ENCODE measurements at places on chromosomes 4 and X.
A peak's percentile ranks its signal among the peaks of the same experiment; 100 is the strongest.

- DNase-seq = peak; percentile 79
Measured at GRCh38 chr4:153083447-153083947, 120.7 kb upstream of the TRIM2 start.

DNA sequence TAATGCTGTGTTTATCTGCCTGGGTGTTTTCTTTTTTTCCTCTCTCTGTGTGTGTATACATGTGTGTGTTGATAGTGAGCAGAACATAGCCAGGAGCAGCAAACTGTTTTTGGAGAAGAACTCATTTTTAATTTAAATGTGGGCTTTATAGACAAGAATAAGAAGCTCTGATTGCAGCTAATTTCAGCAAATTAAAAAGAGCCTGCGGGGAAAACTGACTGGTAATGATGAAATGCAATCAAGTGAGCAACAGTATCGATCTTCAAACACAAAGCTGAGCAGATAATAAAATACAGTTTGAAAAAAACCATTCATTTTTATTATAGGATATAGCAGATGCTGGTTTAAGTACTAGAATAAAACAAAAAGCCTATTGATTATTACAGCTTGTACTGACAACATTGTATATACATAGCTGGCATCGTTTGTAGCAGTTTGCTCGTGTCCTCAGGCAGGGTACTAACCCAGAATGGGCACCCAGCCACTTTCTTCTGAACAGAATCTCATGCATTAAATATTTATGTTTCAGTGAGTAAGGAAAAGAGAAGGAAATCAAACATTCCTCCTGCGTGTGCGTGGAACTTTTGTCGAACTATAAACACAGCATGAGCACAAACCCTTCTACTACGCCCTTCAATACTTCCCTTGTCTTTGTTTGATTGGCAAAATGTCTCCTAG lies 73.5 kb upstream of the ZFP42 start:
- no peak for DNase-seq

GRCh38 chr4:183158062-183158461 lies 59.0 kb downstream of the WWC2 start:
- DNase-seq = no peak

GRCh38 chr4:65798498-65799127 lies 128.3 kb upstream of the EPHA5 start:
- DNase-seq = no peak

DNA sequence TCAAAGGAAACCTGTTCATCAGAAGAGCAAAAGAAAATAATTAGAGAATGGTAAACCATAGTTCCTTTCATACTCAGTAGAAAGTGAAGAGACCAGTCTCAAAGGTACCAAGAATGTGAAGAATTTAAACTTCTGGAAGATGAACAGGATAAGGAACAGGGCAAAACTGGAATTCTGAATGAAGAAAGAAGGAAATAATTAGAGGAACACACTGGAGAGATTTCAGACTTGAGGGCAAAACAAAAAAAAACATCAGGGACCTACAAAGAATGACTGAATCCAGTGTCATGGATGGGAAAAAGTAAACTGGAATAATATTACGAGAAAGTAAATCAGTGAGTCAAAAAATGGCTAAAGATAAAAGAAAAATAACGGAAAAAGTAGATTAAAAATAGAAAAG lies 245.6 kb upstream of the NEIL3 start:
- DNase-seq = no peak

- no peak for DNase-seq
Measured at GRCh38 chr4:143383005-143383574, 46.4 kb downstream of the GAB1 start.

- peak; percentile 45 for DNase-seq
Measured at GRCh38 chr4:128663325-128663724, 146.2 kb upstream of the JADE1 start.

- DNase-seq = no peak
Measured at GRCh38 chr4:1405254-1405635, 997 bp downstream of the NKX1-1 start.

DNA sequence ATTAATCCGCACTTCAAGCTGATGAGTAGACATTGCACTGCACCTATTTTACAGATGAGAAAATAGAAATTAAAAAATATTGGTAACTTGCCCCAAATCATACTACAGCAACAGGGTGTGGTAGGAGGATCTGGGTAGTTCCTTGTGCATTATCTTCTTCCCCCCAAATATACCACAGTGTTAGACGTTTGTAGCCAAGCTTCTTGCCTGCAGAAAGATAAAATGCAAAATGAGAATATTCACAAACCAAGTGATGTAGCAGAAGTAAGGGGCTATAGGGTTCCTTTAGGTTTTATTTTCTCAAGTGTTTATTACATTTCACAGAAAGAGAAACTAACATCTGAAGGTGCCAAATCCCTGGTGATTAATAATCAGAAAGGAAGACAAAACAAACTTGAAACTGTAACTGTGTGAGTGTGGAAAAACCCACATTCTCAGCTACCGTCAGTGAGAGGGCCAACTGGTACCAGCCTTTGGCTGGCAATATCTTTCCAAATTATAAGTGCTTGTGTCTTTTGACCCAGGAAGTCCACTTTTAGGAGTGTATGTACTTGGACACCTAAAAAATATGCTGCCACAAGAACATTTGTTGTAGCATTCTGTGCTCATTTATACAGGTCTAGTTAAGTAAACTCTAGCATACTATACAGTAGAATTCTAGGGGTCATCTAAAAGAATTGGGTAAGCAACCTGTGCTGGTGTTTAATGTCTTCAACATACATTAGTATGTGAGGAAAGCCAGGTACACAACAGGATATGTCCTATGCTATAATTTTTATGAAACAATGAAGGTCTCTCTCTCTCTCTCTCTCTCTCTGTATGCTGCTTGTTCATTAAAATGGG lies 6.7 kb upstream of the CD38 start:
- DNase-seq = no peak

DNA sequence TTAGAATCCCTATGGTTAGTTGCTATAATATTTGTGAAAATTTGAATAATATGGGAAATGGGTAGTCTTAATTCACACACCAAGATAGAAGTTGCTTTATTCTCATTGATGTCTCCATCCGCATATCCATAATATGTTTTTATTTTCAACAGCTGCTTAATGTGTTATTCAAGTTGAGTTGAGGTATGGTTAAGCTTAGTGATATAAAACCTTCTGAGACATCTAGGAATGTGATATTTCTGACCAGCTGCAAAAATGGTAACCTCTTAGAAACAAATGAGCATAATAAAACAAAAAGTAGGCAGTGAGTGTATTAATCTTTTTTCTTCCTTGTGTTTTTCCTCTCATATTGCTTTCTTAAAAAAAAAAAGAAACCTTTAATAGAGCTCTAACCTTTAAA lies 172.9 kb downstream of the TENM3 start:
- no peak for DNase-seq

GRCh38 chrX:71282514-71283402 lies 677 bp upstream of the NONO start:
- no peak for DNase-seq

DNA sequence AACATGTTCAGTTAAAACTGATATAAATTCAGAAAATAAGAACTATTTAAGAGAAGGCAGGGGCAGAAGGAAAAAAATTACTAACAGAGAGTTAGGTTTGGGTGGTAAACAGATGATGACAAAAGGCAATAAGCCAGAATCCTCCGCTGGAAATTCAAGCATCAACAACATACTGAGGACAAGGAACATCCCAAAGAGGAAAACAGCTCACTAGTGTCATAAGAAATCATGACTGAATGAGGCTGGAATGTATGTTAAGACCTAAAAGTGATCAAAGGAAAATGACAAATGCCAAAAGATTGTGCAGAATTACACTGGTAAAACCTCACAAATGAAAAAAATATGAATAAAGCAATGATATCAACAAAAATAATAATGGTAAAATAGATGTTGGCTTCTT lies 88.4 kb downstream of the WDFY3 start:
- no peak for DNase-seq

DNA sequence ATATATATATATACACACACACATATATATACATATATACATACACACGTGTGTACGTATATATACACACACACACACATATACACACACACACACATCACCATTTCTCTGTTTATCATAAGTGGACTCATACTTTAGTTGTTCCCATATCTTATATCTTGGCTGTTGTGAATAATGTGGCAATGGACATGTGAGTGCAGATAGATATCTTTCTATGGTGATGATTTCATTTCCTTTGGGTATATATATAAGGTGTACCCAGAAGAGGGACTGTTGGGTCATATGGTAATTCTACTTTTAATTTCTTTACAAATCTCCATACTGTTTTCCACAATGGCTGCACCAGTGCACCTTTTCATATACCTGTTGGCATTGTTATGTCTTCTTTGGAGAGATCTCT lies 105.9 kb downstream of the LARP1B start:
- no peak for DNase-seq

DNA sequence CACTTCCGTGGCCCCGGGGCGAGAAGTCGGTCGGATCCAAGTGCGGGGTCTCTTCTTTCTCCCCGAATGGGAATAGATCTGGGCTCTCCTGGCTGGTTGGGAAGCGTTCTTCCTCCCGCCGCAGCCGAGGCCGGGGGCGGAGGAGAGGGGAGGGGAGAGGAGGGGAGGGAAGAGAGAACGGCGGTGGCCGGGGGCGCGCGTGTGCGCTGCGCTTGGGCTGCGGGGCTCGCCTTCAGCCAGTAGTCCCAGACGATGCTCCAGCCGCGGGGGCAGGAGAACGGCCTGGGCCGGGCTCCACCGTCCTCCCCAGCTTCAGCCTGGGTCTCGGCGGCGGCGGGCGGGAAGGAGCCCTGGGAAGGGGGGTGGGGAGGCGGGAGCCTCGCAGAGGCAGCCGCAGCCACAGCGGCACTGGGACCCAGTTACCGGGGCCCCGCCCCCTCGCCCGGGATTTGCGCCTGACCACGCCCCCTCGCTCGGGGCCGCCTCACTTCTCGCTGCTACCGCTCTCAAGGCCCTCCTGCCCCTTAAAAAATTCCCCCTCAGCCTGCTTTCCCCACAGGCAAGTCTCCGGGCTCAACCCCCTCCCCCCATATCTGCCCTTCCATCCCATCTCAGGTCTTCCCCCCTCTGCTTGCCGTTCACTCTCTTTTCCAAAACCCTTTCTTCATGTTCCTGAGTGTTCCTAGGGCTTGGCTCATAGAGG lies at the start of gene FGD1:
TSS of gene FGD1 (minus strand) at position 421 of the 703 bp plus-strand sequence. CDS start 802 bp downstream, outside the sequence.
- DNase-seq = peak; percentile 56

DNA sequence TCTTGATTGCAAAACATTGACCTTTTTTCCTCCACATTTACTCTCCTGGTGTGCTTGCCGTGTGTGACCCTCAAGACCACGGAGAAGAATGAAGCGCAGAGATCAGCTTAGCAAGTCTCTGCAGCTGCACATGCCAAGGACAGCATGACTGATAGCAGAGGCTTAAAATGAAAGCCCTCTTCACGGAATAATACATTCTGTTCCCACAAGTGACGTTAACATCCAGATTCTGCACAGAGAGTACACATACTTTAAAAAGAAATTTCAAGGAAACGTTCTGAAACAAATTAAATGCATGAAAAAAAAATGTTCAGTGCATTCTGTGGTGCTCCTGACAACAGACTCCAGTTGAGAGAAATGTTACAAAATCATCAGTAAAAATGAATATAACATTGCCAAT lies 60.9 kb downstream of the SLC7A11 start:
- no peak for DNase-seq

- no peak for DNase-seq
Measured at GRCh38 chrX:111348429-111348828, 63.6 kb downstream of the DCX start.

Measured in B cell (primary cell).